ENCODE measurements at places on chromosomes 4 and X.

DNA sequence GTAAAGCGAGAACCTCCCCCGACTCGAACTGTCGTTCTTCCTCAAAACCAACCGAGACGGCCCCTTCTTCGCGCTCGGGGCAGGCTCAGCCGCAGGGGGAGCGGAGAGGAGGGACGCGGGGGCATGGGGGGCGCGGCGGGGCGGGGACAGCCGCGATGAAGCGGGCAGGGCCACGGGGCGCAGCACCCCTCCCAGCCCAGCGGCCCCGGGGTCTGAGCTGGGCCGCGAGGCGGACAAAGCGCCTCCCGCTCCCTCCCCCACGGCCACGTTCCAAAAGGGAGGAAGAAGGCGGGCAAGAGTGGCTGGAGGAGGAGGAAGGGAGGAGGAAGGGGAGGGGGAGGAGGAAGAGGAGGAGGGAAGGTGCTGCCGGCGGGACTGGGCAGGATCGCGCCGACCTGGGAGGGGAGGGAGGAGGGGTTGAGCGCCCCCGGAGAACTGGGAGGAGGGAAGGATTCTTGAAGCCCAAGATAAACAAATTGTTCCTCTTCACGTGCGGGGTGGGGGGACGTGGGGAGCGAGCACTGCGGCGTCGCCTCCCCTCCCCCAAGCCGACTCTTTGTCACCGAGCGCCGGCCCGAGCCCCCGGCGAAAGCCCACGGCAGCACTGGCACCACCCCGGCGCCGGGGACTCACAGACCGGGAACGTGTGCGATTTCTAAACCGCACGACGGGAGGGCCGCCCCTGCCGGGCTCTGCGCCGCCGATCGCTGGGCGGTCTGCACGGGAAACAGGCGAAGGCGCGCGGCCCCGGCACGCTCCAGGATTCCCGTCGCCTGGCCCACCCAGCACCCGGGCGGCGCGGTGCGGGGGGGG lies 2.9 kb downstream of the MAML3 start:
- DNase-seq, result no peak

DNA sequence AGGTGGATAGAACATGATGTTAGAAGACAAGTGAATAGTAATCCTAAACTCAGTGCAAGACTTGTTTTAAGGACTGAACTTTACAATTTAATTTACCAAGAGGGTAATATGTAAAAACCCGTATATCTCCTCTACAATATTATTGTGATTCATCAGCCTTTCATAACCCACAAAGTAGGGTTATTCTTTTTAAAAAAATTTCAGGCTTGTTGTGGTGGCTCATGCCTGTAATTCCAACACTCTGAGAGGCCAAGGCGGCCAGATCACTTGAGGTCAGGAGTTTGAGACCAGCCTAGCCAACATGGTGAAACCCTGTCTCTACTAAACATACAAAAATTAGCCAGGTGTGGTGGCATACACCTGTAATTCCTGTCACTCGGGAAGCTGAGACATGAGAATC lies 7.2 kb downstream of the IBSP start:
- no peak for DNase-seq

DNA sequence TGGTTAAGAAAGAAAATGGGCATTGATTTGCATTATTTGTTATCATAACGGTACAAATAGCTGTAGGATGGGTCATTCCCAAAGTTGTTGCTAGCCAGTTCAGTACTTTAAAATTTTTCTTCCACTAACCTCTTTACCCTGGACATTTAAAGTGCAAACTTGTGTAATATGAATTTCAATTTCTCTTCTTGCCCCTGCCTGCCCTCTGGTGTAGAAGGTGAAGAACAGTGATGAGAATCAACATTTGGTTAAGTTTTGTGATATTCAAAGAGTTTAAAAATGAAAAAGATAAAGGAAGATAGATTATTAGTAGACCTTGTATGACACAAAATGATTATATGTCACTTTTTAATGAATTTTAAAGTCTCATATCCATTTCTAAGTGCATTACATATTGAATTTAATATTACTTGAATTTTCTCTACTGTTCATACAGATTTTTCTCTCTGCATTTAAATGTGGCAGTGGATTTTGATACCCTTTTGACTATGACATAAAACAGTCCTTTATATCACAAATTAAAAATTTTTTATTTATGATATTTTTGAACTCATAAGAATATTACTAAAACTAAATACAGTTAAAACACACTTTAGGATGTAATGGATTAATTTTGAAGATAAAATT lies 337.7 kb downstream of the BMPR1B start:
- DNase-seq, result no peak

GRCh38 chr4:181753207-181753606 lies 490.0 kb upstream of the TENM3 start:
- no peak for DNase-seq

GRCh38 chrX:40931921-40932320 lies 153.3 kb upstream of the USP9X start:
- no peak for DNase-seq

Measured in activated T-helper 1 cell treated with Interleukin-2 at 50 U/mL for 16 hours (primary cell).